ENCODE measurements at places on chromosomes 6 and 20. TPM values are rescaled to one million over a fixed set of nuclear protein-coding genes. Genes with fewer than 3 reads are reported as not detected.

CST2 gene
- not detected for total RNA-seq

INSM1 gene
- total RNA-seq: not detected

OOEP gene
- total RNA-seq: not detected

CFB gene
- total RNA-seq: 56.8 TPM

TREM2 gene
- total RNA-seq: not detected

MLN gene
- not detected for total RNA-seq

AGER gene
- total RNA-seq: 0.16 TPM

CRISP3 gene
- not detected for total RNA-seq

RPS6KA2 gene
- total RNA-seq: 38.1 TPM

CEBPB gene
- 39.2 TPM for total RNA-seq

Data from bronchial smooth muscle cell (primary cell).